HCT116 (cell line): ENCODE measurements at places on chromosomes 12 and 14.

GRCh38 chr12:38544330-38545066, 227.9 kb downstream of the ALG10B start:
- DNase-seq = no peak

DNA sequence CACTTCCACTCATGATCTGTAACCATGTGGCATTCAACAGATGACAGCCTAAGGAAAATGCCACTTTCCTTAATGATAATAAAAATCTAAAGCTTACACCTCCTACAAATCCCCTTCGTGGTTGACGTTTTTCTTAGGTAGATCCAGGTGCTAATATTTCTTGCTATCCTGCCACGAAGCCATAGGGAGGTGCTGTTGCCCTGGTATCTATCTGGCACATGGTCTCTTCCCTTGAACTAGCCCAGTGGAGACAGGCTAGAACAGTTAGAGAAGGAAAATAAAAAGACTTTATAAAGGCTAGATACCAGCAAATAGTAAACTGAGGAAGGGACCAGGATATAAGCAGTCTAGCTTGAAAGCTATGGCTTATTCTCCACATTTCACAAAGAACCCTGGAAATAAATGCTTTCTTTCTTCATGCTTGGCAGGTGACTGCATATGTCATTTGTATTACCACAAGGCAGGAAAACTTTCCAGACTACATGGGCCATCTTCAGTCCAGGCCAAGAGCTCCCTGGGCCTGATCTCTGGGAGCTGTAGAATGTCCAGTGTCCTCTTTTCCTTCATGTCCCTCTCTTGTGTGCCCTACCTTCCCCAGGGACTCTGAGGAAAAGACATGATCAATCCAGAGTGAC, 15.3 kb downstream of the SPIC start:
- DNase-seq = peak; percentile 62

DNA sequence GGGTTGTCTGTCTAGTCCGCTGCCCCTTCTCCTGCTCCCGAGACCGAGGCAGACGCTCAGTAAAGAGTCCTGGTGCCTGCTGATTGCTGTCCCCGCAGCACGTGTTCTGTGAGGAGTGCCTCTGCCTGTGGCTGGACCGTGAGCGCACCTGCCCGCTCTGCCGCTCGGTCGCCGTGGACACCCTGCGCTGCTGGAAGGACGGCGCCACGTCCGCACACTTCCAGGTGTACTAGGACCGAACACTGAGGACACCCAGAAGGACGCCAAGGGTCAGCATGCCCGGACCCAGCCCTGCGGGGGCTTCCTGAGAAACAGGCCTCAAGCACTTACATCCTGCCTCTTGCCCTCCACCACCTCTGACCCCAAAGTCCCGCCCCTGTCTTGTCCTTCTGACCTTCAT, 32.0 kb downstream of the HRK start:
- no peak for DNase-seq

- no peak for DNase-seq
These were observed 252.2 kb upstream of the FOXN3 start for GRCh38 chr14:89669193-89669592.

GRCh38 chr12:45247589-45247988, 31.7 kb downstream of the ANO6 start:
- no peak for DNase-seq

DNA sequence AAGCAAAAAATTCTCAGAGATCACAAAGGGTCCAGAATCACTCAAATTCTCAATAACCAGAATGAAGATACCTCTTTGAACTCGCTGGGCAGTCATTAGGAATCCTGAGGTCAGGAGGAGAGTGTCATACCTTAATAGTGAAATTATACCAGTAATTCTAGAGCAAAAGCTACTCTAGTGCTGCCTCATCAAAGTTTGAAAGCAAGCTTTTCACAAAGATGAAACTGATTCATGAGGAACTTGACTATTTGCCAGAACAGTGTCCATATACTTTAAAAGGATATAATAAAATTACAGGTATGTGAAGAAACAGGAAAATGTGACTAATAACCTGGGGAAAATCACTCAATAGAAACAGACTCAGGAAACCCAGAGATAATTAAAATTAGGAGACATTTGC, 44.5 kb downstream of the EML5 start:
- no peak for DNase-seq

GRCh38 chr14:94921456-94921855, 151.5 kb upstream of the GSC start:
- no peak for DNase-seq

- no peak for DNase-seq
These were observed 20.2 kb downstream of the SERPINA1 start for GRCh38 chr14:94368243-94368590.

GRCh38 chr14:24885410-24885913, 164.5 kb downstream of the STXBP6 start:
- DNase-seq = no peak

- no peak for DNase-seq
These were observed 15.4 kb upstream of the PUS1 start for GRCh38 chr12:131913666-131914065.

DNA sequence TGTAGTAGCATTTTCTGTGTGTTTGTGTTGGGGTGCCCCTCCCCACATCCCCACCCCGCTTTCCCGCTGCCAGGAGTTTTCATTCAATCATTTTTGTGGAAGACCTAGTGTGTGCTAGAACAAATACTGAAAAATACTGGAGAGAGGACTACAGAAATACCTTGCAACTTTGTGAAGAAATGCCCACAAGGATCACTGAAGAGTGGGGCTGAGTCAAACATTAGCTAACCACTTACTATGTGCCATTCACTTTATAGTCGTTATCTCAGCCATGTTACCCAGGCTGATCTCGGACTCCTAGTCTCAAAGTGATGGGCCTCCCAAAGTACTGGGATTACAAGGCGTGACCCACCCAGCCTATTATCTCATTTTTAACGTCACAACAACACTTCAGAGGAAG, 559 bp upstream of the LMBR1L start:
- DNase-seq = no peak

DNA sequence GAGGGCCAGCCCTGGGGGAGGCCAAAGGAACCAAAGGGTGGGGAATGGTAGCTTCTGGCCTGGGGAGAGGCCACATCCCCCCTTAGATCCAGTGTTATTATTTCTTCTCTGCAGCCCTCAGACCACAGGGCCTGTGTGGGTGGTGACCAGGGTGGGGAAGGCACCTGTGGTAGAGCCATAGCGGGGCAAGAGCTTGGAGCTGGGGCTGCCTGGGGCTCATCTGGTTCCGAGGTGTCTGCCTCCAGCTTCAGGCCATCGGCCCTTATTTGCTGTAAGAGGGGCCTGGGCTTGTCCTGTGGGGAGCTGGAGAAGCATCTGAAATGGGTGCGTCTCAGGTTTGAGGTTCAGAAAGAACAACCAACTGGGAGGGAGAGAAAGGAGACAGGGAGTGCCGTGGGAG, 2.1 kb upstream of the B3GNT4 start:
- no peak for DNase-seq

DNA sequence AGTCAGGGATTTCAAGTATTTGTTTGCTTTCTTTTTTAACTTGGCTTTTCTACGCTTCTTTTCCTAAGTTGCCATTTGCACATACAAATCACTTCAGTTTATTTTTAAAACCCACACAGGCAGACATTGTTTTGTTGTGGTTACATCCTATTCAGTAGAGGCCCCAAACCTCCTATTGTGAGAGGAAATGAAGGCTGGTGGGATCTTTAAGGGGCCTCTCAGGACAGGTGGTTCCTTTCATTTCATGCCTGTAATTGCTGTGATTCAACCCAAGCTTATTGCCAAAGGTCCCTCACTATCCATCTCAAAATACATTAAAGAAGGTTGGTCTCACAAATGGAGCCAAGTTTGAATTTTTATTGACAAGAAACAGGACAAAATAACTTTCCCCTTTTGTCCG, 257.1 kb downstream of the ADAMTS20 start:
- DNase-seq = no peak

DNA sequence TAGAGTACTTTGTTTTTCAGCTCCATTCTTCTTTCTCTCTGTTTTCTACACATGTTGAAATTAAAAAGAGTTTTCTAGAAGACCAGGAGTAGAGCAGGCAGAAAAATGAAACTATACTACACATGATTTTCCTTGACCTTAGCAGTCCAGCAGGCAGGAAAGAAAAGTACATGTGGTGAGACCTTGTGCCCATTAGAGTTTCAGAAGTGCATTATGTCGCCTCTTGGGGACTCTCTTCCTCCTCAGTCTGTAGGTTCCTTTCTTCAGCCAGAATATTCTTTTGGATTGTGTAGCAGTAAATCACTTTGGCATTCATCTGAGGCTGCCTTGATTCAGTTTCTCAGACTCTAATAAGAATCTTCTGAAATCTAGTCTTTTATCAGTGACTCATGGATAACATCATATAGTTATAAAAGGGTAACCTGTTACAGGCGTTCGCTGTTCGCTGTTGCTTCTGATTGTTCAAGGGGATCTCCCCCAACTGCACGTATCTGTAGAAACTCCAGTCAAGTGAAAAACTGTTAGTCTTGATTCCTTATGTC, 161.8 kb downstream of the ANO4 start:
- no peak for DNase-seq

GRCh38 chr14:21255385-21256101, 13.7 kb downstream of the HNRNPC start:
- no peak for DNase-seq
